SJCRH30 (cell line): ENCODE measurements at places on chromosomes 2 and 18. TPM values are rescaled to one million over a fixed set of nuclear protein-coding genes. Genes with fewer than 3 reads are reported as not detected.

The CHRNA1 gene
- 371 and 375 TPM in 2 replicates for total RNA-seq

The ZNF519 gene
- 20.0 and 26.2 TPM in 2 replicates for total RNA-seq

The CCDC178 gene
- not detected in 2 replicates for total RNA-seq

The TUBB8B gene
- total RNA-seq: not detected in 2 replicates

The CD28 gene
- total RNA-seq: 0.18 and 0.24 TPM in 2 replicates

The SGPP2 gene
- total RNA-seq: not detected in 2 replicates

GRCh38 chr2:65076345-65076710 is 20.1 kb downstream of the CEP68 start:
- no peaks in the 10 kb centered on the region for H3K4me1 ChIP-seq
- DNase-seq: no peak
- peaks cover 36% of the 10 kb centered on the region for H3K36me3 ChIP-seq
- H3K27ac ChIP-seq: no peak overlapping the region
- H3K27me3 ChIP-seq: no peaks in the 10 kb centered on the region

GRCh38 chr2:186603286-186603685 is 13.4 kb downstream of the ITGAV start:
- no peaks in the 10 kb centered on the region for H3K27me3 ChIP-seq
- no peak overlapping the region for H3K27ac ChIP-seq
- DNase-seq: no peak
- no peak overlapping the region for H3K4me3 ChIP-seq
- H3K4me1 ChIP-seq: peaks cover 13% of the 10 kb centered on the region
- H3K36me3 ChIP-seq: peaks cover 44% of the 10 kb centered on the region

GRCh38 chr18:69559604-69560003 is 158.9 kb downstream of the DOK6 start:
- H3K4me3 ChIP-seq: no peak overlapping the region
- H3K4me1 ChIP-seq: no peaks in the 10 kb centered on the region
- H3K36me3 ChIP-seq: no peaks in the 10 kb centered on the region
- no peak for DNase-seq
- H3K27ac ChIP-seq: no peak overlapping the region

- H3K27ac ChIP-seq: no peak overlapping the region
- H3K27me3 ChIP-seq: no peaks in the 10 kb centered on the region
- DNase-seq: no peak
- no peak overlapping the region for H3K4me3 ChIP-seq
- H3K4me1 ChIP-seq: 0 out of 2 replicates have a peak, but pooled peaks cover 3% of the 10 kb centered on the region
Measured at GRCh38 chr2:157321466-157321865, 4.2 kb downstream of the ERMN start.

GRCh38 chr2:54649633-54650032 is 73.8 kb upstream of the EML6 start:
- no peaks in the 10 kb centered on the region for H3K27me3 ChIP-seq
- no peak overlapping the region for H3K4me3 ChIP-seq
- no peaks in the 10 kb centered on the region for H3K4me1 ChIP-seq
- H3K36me3 ChIP-seq: peaks cover 99% of the 10 kb centered on the region

GRCh38 chr2:24924266-24924665 is 4.2 kb upstream of the ADCY3 start:
- peaks cover 2% of the 10 kb centered on the region; the same call in 1 of the 2 replicates for H3K4me1 ChIP-seq

GRCh38 chr2:197360744-197361156 is 50.2 kb upstream of the ANKRD44 start:
- H3K4me3 ChIP-seq: no peak overlapping the region
- no peaks in the 10 kb centered on the region for H3K36me3 ChIP-seq
- no peaks in the 10 kb centered on the region for H3K4me1 ChIP-seq
- H3K27me3 ChIP-seq: no peaks in the 10 kb centered on the region
- DNase-seq: no peak
- H3K27ac ChIP-seq: no peak overlapping the region

GRCh38 chr2:42788-43187 is 3.5 kb downstream of the FAM110C start:
- H3K4me3 ChIP-seq: no peak overlapping the region
- H3K4me1 ChIP-seq: no peaks in the 10 kb centered on the region
- no peaks in the 10 kb centered on the region for H3K36me3 ChIP-seq
- no peak for DNase-seq
- H3K27me3 ChIP-seq: no peaks in the 10 kb centered on the region

- H3K27ac ChIP-seq: no peak overlapping the region
- no peak overlapping the region for H3K4me3 ChIP-seq
- no peaks in the 10 kb centered on the region for H3K4me1 ChIP-seq
- no peak for DNase-seq
- no peaks in the 10 kb centered on the region for H3K36me3 ChIP-seq
Measured at GRCh38 chr2:227367427-227367795, 11.7 kb downstream of the TM4SF20 start.

DNA sequence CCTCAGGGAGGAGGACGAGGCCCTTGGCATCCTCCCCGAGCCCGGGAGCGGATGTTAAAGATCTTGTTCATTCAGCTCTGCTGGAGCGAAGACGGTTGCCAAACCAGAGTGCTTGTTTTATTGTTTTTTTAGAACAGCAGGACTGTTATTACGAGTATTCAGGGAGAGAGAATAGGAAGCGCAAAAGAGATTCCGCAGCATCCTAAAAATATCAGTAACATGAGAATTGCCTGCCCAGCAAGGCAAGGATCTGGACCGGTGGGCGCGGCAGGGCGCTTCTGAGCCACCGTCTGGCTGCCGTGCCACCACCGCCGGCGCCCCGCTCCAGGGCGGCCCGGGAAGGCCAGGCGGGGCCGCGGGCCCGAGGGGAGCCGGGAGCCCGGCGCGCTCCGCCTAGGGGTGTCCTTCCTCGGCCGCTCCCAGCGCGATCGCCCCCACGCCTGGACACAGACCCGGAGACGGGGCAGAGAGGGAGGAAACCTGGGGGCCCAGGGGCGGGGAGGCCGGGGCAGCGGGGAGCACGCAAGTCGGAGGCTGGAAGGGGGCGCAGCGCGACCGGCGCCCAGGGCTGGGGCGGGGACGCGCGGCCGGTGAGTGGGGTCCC is 843 bp downstream of the CYS1 start:
- no peak overlapping the region for H3K27ac ChIP-seq
- H3K36me3 ChIP-seq: no peaks in the 10 kb centered on the region
- peak; percentile 52 for DNase-seq
- no peaks in the 10 kb centered on the region for H3K4me1 ChIP-seq
- H3K27me3 ChIP-seq: peaks cover 16% of the 10 kb centered on the region
- H3K4me3 ChIP-seq: peak overlapping the region; percentile 57

DNA sequence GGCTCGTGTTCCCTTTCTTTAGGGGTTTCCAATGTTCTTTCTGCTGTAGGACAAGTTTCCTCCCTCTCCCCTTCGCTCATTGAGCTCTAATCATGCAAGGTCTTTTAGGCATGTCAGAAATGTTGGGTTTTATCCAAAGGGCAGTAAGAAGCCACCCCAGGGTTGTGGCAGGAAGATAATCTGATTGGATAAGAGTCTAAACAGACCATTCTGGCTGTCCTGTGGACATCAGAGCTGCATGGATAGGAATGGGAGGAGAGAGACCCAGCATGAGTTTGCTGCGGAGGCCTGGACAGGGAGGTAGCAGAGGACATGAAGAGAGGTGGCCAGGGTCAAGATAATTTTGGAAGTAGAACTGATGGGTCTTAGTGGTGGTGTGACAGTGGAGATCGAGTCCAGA is 88.2 kb downstream of the ACKR3 start:
- no peaks in the 10 kb centered on the region for H3K36me3 ChIP-seq
- H3K27ac ChIP-seq: no peak overlapping the region
- no peak for DNase-seq
- no peaks in the 10 kb centered on the region for H3K27me3 ChIP-seq
- H3K4me1 ChIP-seq: peaks cover 16% of the 10 kb centered on the region; the same call in 1 of the 2 replicates

DNA sequence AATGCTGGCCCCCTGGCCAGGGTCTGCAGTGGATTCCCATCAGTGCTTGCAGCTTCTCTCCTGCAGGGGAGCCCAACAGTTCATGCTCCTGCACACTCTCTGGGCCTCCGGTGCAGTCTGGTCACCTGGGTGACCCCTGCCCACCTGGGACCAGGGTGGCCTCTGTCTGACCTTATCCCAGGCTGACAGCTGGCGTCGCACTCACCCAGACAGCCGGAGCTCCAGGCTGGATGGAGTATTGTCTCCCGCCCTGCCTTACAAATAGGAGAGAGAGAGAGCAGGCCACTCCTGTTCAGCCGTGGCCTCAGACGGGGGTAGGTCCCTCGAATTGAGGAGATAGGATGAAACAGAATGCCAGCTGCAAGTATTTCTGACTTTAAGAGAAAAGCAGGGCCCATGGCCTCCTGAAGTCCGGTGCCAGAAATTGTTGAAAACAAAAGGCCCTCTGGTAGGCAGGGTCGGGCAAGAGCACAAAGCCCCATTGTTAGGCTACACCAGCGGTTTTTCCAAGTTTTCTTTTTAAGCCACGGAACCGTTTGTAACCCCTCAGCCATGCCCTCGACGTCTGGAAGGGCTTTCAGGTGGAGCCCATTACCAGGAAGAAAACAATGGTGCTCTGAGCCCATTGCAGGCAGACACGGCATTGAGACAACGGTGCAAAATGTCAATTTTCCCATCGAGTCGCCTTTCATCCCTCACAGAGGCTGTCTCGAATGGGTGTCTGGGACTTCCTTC is 258.4 kb downstream of the BCL11A start:
- H3K4me1 ChIP-seq: peaks cover 7% of the 10 kb centered on the region
- H3K27ac ChIP-seq: peak overlapping the region; percentile 46
- peak; percentile 78 for DNase-seq
- no peaks in the 10 kb centered on the region for H3K36me3 ChIP-seq

GRCh38 chr2:138572318-138572717 is 70.7 kb downstream of the SPOPL start:
- no peak overlapping the region for H3K27ac ChIP-seq
- no peak for DNase-seq
- H3K36me3 ChIP-seq: peaks cover 12% of the 10 kb centered on the region
- no peaks in the 10 kb centered on the region for H3K4me1 ChIP-seq
- no peak overlapping the region for H3K4me3 ChIP-seq

DNA sequence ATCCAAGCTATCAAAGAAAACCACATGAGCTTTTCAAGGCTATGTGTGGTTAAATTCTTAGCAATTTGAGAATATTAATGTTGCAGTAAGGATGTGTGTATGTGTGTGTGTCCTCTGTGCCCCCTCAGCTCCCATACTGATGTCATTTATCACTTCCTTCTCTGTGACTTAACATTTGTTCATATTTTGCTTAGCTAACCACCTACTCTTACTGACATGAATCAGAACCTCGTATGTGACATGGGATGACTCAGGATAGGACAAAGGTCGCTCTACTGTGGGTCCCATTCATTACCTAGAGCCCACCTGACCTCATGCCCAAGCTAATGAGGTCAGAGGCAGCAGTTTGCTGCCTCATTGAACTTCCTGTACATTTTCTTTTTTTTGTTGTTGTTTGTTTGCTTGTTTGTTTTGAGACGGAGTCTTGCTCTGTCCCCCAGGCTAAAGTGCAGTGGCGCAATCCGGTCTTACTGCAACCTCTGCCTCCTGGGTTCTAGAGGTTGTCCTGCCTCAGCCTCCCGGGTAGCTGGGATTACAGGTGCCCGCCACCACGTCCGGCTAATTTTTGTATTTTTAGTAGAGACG is 36.3 kb downstream of the MOGAT1 start:
- no peaks in the 10 kb centered on the region for H3K36me3 ChIP-seq
- H3K27ac ChIP-seq: no peak overlapping the region
- H3K27me3 ChIP-seq: no peaks in the 10 kb centered on the region
- H3K4me3 ChIP-seq: no peak overlapping the region
- H3K4me1 ChIP-seq: peaks cover 20% of the 10 kb centered on the region

DNA sequence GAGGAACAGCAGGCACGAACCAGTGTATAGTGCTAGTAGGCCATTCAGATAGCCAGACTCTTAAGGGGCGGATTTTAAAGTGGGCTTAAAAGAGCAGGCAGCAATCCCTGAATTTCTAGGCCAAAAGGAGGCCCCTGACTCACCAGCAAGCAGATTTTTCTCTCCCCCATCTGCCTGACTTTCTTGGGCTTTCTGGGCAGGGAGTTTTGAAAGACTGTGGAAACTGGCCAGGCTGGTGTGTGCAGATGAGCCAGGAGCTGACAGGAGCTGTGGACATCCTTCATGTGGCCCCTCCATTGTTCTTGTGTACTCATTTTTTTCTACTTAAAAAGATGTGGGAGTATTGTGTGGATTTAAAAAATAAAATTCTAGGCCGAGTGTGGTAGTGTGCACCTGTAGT is 59.0 kb downstream of the GLI2 start:
- H3K36me3 ChIP-seq: no peaks in the 10 kb centered on the region
- peaks cover 14% of the 10 kb centered on the region for H3K4me1 ChIP-seq
- no peak overlapping the region for H3K27ac ChIP-seq
- H3K4me3 ChIP-seq: no peak overlapping the region
- DNase-seq: no peak
- H3K27me3 ChIP-seq: no peaks in the 10 kb centered on the region

- H3K27ac ChIP-seq: no peak overlapping the region
- H3K4me3 ChIP-seq: no peak overlapping the region
- peaks cover 6% of the 10 kb centered on the region for H3K4me1 ChIP-seq
- H3K27me3 ChIP-seq: no peaks in the 10 kb centered on the region
- peak; percentile 81 for DNase-seq
Measured at GRCh38 chr2:112582314-112582746, 2.1 kb upstream of the CHCHD5 start.

DNA sequence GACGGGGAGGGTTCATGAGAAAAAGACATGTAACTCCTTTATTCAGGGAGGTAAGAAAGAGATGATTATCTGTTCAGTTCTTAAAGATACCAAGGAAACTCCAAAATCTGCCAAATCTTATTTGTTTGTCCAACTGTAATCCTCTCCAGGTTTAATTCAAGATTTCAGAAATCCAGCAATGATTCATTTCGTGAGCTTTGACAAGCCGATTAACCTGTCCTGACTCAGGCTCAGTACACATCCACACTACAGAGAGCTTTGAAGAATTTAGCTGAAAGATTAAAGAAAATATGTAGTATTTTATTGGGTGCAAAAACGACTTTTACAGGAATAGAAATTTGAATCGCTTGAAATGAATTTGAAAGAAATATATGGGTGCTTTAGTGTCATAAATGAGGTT is 1.1 kb downstream of the SPAG16 start:
- H3K36me3 ChIP-seq: no peaks in the 10 kb centered on the region
- no peak for DNase-seq
- H3K27me3 ChIP-seq: no peaks in the 10 kb centered on the region
- H3K27ac ChIP-seq: no peak overlapping the region
- H3K4me3 ChIP-seq: peak overlapping the region; percentile 82
- H3K4me1 ChIP-seq: no peaks in the 10 kb centered on the region; the same call in 1 of the 2 replicates

GRCh38 chr2:127439343-127439742 is 21.1 kb downstream of the PROC start:
- H3K27me3 ChIP-seq: no peaks in the 10 kb centered on the region
- no peaks in the 10 kb centered on the region for H3K4me1 ChIP-seq
- H3K36me3 ChIP-seq: no peaks in the 10 kb centered on the region

DNA sequence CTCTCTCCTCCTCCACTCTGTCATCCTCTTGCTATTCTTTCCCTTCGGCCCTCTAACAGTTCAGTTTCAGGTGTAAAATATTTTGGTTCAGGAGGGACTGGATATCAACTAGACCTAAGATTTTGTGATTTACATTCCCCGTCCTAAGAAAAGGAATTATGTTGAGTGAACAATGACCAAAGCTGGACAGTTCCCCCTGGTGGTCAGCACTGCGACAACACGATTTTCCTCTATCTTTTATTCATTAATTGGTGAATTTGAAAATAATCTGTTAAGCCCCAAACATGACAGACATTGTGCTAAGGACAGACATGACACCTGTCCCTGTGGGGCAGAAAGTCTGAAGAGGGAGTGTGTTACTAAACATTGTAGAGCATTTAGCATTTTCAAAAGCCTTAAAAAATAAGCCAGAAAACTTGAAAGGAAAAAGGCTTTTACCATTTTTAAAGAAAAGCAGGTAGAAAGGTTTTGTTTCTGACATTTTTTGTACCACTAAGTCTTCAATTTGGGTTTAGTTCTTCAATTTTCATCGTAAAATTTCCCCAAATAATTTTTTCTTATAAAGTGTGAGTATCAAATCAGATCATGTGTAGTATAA is 28.4 kb upstream of the GTF2A1L start:
- no peak overlapping the region for H3K4me3 ChIP-seq
- no peaks in the 10 kb centered on the region for H3K27me3 ChIP-seq
- peak; percentile 46 for DNase-seq
- H3K4me1 ChIP-seq: peaks cover 28% of the 10 kb centered on the region
